ENCODE measurements at places on chromosomes 11 and 22.
A peak's percentile ranks its signal among the peaks of the same experiment; 100 is the strongest.

- no peak for DNase-seq
These were observed 1.8 kb downstream of the PGGHG start for GRCh38 chr11:290621-291231.

- DNase-seq, result no peak
These were observed 42.1 kb upstream of the TP53I11 start for GRCh38 chr11:44992774-44993173.

DNA sequence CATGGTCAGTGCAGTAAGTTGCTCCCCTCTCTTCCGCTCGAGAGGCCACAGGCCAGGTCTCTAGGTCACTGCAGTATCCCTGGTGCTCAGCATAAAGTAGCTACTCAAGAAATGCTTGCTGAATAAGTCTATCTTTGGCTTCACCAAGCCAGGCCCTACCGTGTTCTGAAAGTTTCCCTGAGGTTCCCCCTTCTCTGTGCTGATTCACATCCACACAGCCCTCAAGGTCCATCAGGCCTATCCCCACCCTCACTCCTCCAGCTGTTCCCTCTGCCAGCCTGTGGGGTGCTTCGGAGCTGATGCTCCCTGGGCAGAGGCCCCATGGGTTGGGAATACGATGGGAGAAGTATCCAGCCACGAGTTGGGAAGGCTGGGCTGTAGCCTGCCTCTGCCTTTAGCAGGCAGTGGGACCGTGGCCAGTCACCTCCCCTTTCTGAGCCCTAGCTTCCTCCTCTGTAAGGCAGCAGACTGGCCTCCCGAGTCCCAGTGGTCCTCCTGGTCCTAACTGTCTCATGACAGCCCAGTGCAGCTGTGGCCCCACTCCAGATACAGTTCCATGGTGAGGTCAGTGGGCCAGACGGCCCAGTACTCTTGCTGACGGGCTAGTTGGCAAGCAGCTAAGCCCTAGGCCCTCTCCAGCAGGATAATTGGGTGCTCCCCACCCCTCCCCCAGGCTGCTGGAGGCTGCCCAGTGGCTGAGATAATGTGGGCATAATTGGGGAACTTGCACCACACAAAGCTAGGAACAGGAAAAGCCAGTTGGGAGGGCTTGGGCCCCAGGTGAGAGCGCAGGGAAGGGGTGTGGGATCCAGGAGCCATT lies 48.2 kb downstream of the NECTIN1 start:
- no peak for DNase-seq

DNA sequence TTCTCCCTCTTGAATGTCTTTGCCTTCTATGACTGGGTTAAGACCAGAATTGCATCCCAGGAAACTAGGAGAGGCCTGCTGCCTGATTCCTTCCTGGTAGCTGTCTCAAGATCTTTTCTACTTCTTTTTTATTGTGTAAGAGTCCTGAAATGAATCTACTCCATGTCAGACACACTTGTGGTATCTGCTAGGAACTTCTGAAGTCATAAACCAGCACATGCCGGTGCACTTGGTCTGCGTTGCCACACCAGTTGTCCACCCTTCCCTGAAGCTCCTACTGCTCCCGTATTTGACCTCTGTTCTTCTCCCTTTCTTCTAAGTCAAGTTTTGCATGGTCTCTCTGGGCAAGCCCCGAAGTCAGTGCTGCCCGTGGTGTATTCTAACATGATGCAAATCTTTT lies 644.2 kb downstream of the ETS1 start:
- DNase-seq, result no peak

- DNase-seq, result no peak
These were observed 47.5 kb upstream of the MRGPRX1 start for GRCh38 chr11:18986744-18987143.

DNA sequence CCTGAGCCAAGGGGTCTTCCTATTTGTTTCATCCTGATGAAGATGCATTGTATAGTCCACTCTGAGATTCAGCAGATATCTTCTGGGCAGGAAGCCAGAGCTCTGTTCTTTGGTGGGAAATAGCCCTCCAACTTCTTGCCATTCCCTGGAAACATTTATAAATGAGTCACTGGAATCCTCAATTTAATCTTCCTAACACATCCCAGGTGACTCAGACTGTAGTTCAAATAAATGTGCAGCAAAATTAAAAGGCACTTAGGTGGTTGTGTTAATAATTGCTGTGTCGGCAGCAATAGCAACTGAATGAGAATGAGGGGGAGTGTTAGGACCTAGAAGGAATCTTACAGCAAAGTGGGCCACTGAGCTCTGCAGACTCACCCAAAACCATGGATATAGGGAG lies 108.6 kb downstream of the INSC start:
- no peak for DNase-seq

DNA sequence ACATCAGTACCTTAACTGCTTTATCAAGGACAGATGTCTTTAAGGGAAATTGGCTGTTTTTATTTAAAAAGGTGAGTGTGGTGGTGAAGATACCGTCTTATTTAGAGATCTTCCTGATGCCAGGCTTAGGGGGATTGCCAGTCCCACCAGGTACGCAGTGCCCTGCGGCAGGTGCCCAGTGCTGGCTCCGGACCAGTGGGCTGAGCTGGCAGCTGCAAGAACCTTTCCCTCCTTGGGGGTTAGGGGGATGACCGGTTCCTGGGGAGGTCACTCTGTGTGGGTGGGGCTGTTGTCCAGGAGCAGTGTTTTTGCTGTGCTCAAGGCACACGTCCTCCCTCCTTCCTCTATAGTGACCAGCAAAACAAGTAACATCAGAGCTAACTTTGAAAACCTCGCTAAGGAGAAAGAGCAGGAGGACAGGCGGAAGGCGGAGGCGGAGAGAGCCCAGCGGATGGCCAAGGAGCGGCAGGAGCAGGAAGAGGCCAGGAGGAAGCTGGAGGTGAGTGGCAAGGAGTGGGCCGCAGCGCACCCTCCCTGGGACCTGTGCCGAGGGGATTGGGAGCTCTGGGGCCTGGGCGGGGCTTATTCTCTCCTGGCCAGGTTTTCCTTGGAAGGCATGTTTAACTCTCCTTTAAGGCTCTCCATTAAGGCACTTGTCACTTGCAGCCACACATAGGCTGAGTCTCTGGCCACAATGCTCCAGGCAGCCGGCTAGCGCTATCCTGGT lies 30.5 kb downstream of the CTTN start:
- DNase-seq, result no peak

DNA sequence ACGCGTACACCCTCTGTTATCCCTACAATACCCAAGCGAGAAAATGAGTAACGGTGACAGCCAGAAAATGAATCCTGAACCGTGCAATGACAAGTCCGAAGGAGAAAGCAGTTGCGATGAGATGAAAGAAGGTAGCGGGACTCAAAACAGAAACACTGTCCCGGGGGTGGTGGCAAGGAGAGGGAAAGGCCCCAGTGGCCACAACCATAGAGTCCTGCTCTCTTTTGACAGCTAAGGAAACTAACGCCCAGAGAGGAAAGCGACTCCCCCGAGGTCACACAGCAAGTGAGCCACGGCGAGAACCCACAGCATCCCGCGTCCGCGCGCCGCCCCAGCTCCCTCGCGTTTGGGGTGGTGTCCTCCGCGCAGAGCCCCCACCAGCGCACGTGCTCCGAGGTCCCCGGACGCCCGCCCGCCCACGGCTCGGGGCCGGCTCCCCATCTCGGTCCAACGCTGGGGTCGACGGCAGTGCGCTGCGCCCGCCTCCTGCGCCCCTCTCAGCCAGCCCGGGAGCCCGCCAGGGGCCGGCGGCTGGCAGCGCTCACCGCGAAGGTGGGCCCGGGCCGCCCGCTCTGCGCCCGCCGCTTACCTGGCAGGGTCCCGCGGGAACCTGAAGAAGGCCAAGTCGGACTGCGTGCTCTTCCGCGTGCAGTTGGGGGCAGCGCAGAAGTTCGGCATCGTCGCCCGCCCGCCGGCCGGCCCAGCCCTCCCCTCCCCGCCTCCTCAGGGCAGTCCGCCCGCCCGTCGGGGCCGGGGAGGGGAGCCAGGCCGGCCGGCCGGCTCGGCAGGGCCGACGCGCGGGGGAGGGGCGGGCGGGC lies 564 bp downstream of the THAP12 start:
- no peak for DNase-seq

GRCh38 chr11:69670158-69670845 lies 4.9 kb downstream of the LTO1 start:
- peak; percentile 44 for DNase-seq

DNA sequence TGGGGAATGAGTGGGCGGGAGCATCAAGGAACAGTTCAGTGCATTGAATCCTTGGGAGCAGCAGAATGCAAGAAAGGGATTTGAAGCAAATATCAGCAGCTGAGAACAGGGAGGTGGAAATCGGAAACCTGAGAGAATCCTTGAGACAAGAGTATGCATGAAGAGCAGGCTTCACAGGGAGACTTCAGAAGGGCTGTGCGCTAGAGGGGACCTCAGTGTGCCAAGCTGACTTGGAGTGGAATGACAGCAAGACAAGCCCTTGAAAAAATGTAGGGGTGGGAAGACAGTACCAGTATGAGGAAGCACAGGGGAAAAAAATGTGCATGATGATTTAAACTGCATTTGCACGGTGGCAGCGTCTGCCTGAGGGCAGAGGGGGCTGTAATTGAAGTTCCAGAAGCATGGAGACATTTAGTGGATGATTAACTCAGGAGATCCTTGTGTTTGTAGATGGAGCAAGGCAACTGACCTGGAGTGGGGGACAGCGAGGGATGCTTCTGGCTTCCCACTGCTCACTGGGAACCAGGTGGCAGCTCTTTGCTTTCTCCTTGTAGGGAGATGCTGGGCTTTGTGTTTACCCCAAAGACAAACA lies 204.9 kb upstream of the PLET1 start:
- no peak for DNase-seq

DNA sequence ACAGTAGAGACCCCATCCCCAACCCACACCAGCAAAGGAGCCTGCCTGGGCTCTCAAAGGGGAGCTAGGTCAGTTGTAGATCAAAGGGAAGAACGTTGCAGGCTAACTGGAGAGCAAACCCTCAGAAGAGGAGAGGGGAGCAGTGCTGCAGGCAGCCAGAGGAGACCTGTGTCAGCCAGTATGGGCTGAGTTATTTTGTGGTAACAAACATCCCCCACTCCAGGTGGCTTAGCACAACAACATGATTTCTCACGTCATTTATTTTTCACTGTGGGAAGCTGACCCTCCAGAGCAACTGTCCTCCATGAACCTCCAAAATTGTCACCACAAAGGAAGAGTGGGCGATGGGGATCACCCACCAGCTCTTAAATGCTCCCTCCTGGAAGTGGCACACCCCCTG lies 19.8 kb upstream of the SHANK2 start:
- no peak for DNase-seq

DNA sequence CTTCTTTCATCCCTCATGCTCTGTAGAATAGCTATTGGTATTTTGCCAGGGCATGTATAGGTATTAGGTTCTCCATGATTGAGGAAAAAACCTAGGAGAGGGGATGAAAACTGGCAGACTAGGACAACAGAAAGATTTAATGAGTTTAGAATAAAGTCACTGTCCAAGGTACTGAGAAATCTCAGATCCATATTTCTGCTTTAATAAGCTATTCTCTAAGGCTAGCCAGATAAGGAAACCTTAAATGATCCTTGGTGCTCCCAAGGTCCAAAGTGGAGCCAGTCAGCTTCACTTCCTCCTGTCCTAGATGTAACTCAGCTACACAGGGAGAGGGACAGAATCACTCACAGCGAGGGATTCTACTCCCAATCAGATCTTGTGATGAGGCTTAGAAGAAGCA lies 13.7 kb upstream of the CSNK2A3 start:
- DNase-seq, result no peak

- DNase-seq, result no peak
These were observed 234.8 kb downstream of the CASP12 start for GRCh38 chr11:104663190-104664140.

GRCh38 chr22:38080850-38081635 lies 2.9 kb downstream of the SLC16A8 start:
- DNase-seq, result no peak

- DNase-seq, result no peak
These were observed 112.7 kb downstream of the SHANK2 start for GRCh38 chr11:71139516-71140205.

DNA sequence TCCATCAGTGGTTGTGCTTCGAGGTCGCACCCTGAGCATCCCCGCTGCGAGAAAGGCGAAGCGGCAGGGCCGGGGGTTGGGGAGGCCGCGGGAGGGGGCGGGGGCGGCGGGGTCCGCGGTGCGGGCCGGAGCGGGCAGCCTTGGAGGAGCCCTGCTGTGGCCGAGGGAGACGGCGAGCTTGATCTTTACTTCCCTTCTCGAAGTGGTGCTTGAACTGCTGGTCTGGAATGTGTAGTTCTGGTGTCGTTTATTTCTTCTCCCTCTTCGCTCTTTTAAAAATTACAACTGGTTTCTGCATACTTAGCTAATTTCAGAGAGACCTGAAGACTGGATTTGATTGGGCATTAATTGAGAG lies 1.1 kb downstream of the APLP2 start:
- DNase-seq, result no peak

DNA sequence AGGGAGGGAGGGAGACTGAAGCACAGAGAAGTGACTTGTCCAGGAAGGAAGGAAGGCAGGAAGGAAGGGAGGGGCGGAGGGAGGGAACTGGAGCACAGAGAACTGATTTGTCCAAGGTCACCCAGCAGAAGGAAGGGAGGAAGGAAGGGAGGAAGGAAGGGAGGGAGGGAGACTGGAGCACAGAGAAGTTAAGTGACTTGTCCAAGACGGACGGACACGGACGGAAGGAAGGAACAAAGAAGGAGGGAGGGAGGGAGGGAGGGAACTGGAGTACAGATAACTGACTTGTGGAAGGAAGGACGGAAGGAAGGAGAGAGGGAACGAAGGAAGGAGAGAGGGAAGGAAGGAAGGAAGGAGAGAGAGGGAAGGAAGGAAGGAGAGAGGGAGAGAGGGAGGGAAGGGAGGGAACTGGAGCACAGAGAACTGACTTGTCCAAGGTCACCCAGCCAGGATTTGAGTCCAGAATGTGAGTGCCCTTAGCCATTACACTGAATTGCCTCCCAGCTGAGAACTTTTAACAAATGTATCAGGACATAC lies 1.5 kb downstream of the SLC35F2 start:
- no peak for DNase-seq

DNA sequence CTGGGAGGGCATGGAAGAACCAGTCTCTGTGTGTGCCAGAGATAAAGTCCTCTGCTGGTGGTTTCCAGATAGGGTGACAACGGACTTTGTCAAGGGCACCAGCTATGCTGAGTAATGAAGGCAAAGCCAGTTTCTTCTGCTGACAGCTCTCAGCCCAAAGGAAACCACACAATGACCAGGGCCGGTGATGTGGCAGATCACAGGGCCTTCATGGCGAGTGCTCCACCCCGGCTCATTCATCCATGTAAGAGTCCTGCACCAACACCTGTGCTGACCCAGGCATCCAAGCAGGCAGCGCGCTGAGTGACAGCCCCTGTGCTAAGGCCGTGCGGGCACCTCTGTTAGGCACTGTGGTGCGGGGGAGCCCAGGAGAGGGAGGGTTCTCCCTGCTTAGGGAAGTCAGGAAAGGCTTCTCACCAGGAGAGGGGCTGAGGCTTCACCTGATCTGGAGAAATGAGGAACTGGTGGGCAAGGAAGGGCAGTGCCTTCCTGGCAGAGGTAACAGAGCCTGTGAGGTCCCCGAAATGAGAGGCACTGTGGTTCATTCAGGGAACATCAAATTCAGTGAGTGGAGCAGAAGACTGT lies 33.8 kb downstream of the TP53I11 start:
- no peak for DNase-seq

GRCh38 chr11:28110108-28110820 lies 2.1 kb downstream of the METTL15 start:
- DNase-seq, result peak; percentile 24

GRCh38 chr11:93662175-93662570 lies 691 bp downstream of the CEP295 start:
- no peak for DNase-seq
